ENCODE measurements at places on chromosomes 5 and 9.

DNA sequence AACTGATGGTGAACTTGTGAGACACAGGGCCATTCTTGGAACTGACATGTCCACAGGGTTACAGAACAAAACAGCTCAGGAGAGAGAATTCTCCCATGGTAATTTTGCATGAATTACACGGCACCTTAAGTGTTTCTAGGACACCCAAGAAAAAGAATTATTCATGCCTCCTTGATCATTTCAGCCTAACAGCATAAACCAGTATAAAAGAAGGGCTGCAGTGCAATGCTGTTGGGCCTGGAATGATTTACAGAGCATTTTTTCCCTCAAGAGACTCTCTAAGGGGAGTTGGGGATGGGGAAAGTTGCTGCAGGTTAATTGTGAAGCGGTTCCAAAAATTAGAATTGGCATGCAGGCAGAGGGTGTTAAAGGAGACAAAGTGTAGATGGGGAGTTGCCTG is 136.4 kb upstream of the FBXL7 start:
- DNase-seq = no peak

GRCh38 chr5:39767916-39768315 is 343.1 kb upstream of the DAB2 start:
- DNase-seq = no peak

DNA sequence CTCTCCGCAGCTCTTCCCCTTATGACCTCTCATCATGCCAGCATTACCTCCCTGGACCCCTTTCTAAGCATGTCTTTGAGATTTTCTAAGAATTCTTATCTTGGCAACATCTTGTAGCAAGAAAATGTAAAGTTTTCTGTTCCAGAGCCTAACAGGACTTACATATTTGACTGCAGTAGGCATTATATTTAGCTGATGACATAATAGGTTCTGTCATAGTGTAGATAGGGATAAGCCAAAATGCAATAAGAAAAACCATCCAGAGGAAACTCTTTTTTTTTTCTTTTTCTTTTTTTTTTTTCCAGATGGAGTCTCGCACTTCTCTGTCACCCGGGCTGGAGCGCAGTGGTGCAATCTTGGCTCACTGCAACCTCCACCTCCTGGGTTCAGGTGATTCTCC is 20.7 kb upstream of the IL13 start:
- no peak for DNase-seq

- DNase-seq = no peak
Observed at GRCh38 chr9:34176089-34176488, 2.8 kb upstream of the UBAP1 start.

DNA sequence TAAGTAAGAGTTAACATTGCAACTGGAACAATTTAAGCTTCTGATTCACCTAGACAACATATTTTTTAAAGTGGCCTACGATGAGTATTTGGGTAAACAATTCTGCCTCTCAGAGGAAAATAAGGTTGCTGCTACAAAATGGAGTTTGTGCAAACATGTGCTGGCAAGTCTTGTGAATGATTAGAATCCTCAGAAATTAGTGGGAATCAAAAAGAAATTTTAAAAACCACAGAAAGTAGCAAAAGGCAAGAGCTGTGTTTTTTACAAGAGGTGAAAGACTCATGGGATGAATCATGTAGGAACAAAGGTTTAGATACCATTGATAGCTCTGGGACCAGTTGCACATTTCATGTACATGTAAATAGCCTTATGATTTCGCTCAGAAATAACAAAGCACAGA is 561.6 kb downstream of the TAF11L14 start:
- no peak for DNase-seq

DNA sequence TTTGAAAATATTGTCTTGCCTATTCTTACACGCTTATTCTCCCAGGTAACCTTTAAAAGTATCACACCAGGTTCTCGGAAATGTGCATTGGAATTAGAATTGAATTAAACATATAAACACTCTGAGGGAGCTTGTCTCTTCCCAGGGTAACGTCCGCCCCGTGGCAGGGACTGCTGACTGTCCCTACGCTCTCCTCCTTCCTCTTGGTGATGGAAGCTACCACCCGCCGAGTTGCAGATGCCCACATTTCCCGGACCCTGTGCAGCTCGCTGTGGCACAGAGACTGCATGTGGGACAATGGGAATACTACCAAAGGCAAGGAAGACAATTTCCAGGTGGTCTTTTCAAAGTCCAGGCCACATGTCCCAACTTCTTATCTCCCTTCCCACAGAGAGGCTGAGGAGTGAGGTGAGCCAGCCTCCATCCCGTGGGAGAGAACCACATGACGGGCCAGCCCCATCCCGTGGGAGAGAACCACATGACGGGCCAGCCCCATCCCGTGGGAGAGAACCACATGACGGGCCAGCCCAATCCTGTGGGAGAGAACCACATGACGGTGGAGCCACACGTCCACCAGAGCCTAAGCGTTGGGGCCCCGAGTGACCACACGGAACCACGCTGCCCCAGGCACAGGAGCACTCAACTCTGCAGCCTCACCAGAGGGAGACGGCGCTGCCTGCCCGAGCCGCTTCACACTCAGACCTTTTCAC is 249.4 kb upstream of the IRX1 start:
- no peak for DNase-seq
